ENCODE measurements at places on chromosomes 16 and 17. TPM values are rescaled to one million over a fixed set of nuclear protein-coding genes. Genes with fewer than 3 reads are reported as not detected.

Gene PPL
- total RNA-seq: not detected

Gene HCRT
- not detected for total RNA-seq

Gene TP53TG3
- total RNA-seq: not detected

Gene SPATA32
- 0.13 TPM for total RNA-seq

Gene ZSCAN10
- total RNA-seq: 0.34 TPM

Gene HAS3
- 0.40 TPM for total RNA-seq

Gene KCNG4
- not detected for total RNA-seq

Gene TBC1D3
- total RNA-seq: 7.9 TPM

Gene TP53TG3F
- total RNA-seq: not detected

Gene FASN
- 109 TPM for total RNA-seq

Gene SCGB1C2
- not detected for total RNA-seq

Gene UNKL
- 36.4 TPM for total RNA-seq

Gene NPTX1
- 10.2 TPM for total RNA-seq

Gene EVI2B
- total RNA-seq: 18.5 TPM

Gene TEKT1
- total RNA-seq: not detected

Gene NPIPA3
- 0.74 TPM for total RNA-seq

- ATAC-seq: no peak
These were observed 35.1 kb upstream of the SLC38A10 start for GRCh38 chr17:81329927-81330883.

GRCh38 chr17:81422776-81423697 lies 27.8 kb downstream of the BAHCC1 start:
- ATAC-seq: no peak

DNA sequence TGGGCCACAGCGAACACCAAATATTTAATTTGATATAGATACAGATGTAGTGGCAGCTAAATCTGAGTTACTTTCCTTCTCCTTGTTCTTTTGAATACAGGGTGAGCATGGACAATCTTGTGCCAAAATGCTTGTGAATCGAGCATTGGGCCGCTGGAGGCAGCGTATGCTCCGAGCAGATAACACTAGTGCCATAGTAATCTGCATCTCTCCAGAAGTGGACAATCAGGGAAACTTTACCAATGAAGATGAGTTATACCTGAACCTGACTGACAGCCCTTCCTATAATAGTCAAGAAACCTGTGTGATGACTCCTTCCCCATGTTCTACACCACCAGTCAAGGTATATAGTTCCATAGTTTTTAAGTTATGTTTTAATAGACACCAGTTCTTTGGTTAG lies 21.2 kb upstream of the BCAS3 start:
- no peak for ATAC-seq

DNA sequence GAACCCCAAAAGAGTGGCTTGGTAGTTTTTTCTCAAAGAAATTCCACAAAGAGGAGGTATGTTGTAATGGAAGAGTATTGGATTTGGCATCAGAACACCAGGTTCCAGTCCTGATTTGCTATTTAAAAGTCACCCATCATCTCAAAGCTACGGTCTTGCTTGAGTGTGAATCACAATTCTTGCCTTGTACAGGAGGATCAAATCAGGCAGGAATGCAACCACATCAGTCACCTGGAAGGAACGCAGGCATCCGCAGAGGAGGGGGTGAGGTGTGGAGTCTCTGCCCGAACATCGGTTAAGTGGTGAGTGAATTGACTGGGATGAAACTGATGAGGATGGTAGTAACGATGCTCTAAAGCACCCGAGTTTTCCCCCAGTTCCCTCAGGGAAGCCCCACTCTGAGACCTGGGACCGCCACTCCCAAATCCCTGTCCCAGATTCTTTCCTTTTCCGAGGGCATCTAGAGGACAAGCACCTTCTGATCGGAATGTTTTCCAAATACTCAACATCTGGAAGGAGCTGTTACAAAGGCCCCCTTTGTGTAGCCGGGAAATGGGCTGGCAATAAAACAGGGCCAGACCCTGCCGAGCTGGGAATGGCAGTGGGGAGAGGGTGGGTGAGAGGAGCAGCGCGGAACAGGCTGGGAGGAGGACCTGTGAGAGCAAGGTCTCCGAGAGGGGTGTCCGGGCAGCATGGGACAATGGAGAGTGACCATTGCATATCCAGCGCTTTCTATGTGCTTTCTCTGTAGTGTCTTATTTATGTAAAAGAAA lies 469.6 kb downstream of the SLC39A11 start:
- ATAC-seq: no peak

DNA sequence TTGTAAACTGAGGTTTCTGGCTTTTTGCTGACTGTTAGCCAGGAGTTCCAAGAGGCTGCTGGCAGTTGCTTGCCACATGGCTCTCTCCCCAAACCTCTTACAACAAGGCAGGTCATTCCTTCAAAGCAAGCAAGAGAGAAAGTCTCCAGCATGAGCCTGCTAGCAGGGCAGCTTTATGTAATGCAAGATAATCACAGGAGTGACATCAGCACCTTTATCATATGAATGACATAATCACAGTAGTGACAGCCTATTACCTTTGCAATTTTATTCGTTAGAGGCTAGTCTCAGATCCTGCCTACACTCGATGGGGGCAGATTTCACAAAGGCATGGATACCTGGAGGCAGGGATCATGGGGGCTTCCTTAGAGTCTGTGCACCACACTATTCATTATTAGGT lies 79.5 kb upstream of the KCNJ16 start:
- ATAC-seq: no peak

DNA sequence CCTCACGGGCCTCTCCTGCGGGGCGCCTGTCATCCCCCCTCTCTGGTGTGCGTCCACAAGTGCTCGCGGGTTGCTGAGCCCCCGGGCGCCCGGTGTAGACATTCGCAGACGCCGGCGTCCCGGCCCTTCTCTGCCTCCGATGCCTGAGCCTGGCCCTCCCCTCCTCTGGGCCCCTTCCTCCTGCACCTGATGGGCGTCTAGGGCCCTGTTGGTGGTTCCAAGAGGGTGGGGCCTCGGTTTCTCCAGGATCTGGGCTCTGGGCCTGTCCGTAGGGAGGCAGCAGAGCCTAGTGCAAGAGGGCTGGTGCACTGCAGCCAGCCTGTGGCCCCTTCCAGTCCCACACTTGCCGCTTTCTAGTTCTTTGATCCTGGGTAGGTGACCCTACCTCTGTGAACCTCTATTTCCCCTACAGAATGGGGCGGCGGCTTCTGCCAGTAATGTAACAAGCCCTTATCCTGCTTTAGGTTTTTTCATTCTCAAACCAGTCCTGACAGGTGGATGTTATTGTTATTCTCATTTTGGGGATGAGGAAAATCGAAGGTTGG lies 623 bp downstream of the E4F1 start:
- peak; percentile 10 for ATAC-seq

- ATAC-seq: no peak
These were observed 8.5 kb upstream of the SPNS2 start for GRCh38 chr17:4490109-4490591.

DNA sequence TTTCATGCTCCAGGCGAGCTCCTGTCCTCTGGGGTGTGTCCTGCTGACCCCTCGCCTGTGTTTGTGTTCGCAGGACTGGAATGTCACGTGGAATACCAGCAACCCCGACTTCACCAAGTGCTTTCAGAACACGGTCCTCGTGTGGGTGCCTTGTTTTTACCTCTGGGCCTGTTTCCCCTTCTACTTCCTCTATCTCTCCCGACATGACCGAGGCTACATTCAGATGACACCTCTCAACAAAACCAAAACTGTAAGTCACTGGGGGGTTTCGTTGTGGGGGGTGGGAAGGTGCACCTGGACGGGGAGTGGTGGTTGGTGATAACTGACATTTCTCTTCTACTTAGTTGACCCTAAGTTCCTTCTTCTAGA lies 58.3 kb downstream of the ABCC1 start:
- ATAC-seq: no peak

DNA sequence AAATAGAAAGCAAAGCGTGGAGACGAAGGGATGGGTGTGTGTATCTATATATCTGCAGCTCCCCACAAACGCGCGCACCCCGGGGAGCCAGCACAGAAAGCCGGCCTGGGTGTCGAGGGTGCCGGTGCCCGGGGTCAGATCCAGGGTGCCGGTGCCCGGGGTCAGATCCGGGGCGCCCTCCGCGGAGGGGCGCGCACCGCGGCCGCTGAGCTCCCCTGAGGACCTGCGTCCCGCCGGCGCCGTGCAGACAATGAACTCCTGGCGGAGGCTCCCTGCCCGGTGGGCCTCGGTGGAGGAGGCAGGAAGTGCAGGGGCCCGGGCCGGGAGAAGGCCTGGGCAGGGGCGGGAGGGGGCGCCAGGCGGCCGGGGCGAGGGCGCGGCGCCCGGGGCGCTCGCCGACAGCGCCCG lies 1.1 kb downstream of the ZNF423 start:
- no peak for ATAC-seq

GRCh38 chr17:29588562-29589411 lies 661 bp downstream of the GIT1 start:
- ATAC-seq: peak; percentile 25

- ATAC-seq: peak; percentile 77
These were observed 10.2 kb downstream of the FLII start for GRCh38 chr17:18248300-18248731.

DNA sequence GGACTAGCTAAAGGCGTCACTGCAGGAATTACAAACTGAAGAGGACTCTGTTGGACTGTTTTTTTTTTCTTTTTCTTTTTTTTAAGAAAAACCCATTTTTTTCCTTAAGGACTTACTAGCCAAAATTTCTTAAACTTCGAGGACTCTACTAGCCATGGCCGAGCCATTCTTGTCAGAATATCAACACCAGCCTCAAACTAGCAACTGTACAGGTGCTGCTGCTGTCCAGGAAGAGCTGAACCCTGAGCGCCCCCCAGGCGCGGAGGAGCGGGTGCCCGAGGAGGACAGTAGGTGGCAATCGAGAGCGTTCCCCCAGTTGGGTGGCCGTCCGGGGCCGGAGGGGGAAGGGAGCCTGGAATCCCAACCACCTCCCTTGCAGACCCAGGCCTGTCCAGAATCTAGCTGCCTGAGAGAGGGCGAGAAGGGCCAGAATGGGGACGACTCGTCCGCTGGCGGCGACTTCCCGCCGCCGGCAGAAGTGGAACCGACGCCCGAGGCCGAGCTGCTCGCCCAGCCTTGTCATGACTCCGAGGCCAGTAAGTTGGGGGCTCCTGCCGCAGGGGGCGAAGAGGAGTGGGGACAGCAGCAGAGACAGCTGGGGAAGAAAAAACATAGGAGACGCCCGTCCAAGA lies 878 bp downstream of the HEXIM1 start:
- peak; percentile 34 for ATAC-seq

- ATAC-seq: peak; percentile 88
These were observed 205.2 kb downstream of the RAB11FIP4 start for GRCh38 chr17:31596382-31597323.

GRCh38 chr16:27754788-27755690 lies 205.1 kb downstream of the KATNIP start:
- ATAC-seq: no peak

- no peak for ATAC-seq
These were observed 26.3 kb downstream of the VPS53 start for GRCh38 chr17:688100-688989.

- no peak for ATAC-seq
These were observed 123.3 kb downstream of the CDK5R1 start for GRCh38 chr17:32609884-32610650.

- ATAC-seq: peak; percentile 89
These were observed 35.1 kb upstream of the CDRT4 start for GRCh38 chr17:15502369-15503112.

- peak; percentile 83 for ATAC-seq
These were observed 32.6 kb downstream of the NUBP1 start for GRCh38 chr16:10776280-10776679.

GRCh38 chr17:79072544-79072943 lies 2.1 kb upstream of the ENGASE start:
- ATAC-seq: no peak

DNA sequence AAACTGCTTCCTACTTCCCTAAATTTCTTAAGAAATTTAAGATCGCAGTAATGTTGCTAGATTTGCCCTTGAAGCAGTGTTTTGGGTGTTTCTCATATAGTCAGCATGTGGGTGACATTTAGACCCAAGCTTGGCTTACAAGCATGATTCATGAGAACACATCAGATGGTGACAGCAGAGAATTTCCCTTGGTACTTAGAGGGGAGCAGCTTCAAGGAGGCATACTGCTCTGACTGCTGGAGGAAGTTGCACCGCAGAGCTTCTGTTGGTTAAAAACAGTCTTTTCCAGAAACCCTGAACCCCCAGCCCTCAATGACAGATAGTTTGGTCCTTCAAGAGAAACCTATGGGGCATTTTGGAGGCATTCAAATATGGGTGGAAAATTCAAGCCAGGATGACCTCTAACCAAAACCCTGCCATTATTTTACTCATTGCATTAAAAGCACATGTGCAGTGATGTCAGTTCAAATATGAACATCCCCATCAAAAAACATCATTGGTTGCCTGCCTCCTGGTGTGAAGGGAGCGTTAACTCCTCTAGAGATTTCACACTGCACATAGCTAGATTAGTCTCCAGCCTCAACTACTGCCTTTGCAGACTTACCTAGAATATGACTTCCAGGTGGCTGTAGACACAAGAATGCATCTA lies 201.5 kb upstream of the CACNG5 start:
- peak; percentile 98 for ATAC-seq

DNA sequence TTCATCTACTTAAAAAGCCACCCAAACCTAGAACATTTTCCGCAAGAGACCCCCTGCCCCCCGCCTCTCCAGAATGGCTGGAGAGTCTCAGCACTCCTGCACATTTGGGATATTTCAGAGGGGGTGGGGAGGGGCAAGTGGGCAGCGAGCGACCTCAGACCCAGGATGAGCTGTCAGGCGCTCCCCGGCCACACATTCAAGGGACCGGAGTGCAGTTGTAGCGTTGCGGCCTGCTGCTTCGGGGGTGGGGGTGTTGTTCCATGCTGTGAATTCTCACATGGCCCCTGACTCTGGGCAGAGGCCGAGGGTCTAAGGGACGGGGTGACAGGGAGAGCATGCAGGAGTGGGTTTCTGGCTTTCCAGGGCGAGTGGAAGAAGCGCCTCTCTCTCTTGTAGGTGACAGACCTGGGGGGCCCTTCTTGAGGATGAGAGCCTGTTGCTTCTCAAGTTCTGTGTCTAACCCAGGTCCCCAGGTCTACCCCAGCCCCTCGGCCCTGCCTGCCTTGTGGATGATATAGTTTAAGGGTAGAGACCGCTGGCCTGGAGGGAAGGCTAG lies 231.2 kb downstream of the SEC14L1 start:
- no peak for ATAC-seq

- ATAC-seq: no peak
These were observed 40.3 kb downstream of the ARHGAP17 start for GRCh38 chr16:24974859-24975258.

- no peak for ATAC-seq
These were observed 2275.5 kb downstream of the TP53TG3F start for GRCh38 chr16:35734728-35735402.

GRCh38 chr17:74027444-74027843 lies 176.0 kb upstream of the RPL38 start:
- ATAC-seq: no peak

All from activated T-helper 17 cell treated with anti-CD3 and anti-CD28 coated beads, Interleukin-2, amount 50 U/mL, for 72 hours (primary cell).